ENCODE measurements at places on chromosomes 11 and 22.

DNA sequence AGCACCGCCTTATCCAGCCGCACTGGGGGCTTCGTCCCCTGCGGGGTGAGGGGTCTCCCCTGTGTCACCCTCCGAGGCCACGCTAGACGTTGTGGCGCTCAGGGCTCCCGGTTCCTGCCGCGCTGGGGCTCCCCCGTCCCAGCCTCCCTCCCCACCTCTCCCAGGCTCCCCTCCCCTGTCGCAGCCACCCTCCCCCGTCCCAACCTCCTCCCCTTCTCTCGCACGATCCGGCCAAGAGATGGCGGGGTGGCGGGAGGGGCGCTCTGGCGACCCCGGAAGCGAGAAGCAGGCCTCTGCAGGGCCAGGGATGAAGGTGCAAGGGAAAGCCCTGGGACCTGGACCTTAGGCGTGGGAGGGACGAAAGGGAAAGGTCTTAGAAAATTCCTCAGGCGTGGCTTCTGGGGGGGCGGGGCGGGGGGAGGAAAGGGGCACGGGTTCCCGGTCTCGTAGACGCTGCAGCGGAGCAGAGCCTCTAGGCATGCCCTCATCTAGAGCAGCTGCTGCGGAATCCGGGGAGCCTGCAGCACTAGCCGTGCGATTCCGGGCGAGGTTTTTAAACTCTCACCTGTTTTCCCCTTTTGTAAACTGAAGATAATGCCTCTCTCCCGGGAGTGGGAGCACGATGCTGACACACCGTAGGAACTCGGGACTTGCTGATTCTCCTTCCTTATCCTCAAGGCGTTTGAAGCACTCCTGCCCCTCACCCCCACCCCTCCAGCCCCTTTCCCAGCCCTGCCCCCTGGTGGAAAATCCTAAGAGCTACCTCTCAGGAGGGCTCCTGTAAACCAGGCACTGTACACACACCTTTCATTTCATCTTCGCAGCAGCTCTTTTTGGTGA lies 14.4 kb downstream of the KCNJ5 start:
- peak; percentile 58 for DNase-seq

DNA sequence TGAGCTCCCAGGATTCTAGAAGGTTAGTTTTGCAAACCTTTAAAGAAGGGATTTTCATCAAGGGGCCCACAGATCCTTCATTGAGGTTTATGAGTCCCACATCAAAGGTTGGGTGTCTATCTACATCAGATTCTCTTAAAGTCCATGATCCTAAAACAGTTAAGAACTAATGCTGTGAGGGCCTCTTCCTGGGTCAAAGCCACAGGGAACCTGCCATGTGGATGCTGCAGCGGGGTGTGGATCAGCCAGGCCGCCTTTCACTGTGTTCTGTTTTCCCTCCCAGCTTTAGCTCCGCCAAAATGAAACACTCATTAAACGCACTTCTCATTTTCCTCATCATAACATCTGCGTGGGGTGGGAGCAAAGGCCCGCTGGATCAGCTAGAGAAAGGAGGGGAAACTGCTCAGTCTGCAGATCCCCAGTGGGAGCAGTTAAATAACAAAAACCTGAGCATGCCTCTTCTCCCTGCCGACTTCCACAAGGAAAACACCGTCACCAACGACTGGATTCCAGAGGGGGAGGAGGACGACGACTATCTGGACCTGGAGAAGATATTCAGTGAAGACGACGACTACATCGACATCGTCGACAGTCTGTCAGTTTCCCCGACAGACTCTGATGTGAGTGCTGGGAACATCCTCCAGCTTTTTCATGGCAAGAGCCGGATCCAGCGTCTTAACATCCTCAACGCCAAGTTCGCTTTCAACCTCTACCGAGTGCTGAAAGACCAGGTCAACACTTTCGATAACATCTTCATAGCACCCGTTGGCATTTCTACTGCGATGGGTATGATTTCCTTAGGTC lies 5.3 kb downstream of the SERPIND1 start:
- no peak for DNase-seq

DNA sequence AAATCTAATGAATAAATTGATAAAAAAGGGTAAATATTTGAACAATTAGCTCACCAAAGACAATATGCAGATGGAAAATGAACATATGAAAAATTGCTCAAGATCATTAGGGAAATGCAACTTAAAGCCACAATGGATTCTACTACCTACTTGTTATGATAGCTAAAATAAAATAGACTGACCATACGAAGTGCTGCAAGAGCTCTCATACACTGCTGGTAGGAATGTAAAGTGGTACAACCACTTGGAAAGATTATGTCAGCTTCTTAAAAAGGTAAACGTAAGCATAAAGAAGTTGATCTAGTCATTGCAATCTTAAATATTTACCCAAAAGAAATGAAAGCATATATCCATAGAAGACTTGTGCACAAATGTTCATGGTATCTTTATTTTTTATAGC lies 504.2 kb upstream of the ARHGAP42 start:
- DNase-seq, result no peak

GRCh38 chr11:7651700-7652099 lies 21.6 kb downstream of the CYB5R2 start:
- DNase-seq, result no peak

- no peak for DNase-seq
Measured at GRCh38 chr11:25441421-25441820, 890.5 kb upstream of the ANO3 start.

DNA sequence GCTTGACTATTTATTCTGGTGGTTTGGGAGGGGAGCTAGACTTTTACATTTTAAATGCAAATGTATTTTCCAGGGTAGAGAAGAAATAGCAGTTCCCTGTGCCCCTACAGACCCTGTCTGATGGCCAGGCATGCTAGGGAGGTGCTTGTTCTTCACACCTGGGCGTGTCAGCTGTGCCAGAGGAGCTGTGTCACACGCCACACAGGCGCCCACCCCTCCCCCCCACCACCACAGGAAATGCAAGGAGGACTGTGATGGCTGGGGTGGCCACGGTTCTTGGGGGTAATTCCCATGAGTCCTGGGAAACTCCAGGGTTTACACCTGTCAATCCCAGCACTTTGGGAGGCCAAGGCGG lies 82.2 kb downstream of the FLI1 start:
- DNase-seq, result no peak

DNA sequence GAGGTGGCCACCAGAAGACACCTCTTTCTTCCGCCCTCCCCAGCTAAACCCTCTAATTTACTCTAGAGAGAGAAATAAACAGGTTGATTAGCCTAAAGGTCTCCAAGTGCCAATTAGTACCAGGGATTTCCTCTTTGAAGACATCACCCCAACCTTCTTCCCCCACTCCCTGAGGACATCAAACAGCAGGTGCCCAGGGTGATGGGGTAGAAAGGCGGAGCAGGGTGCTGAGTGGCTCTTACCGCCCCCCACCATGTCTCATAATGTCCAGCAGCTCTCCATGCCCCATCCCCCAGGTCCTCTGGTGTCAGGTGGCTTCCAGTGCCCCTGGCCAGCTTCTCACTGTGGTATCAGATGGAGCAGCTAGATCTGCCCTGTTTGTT lies 5.3 kb upstream of the GNAZ start:
- no peak for DNase-seq

- no peak for DNase-seq
Measured at GRCh38 chr11:44034639-44035038, 13.1 kb upstream of the ACCSL start.

DNA sequence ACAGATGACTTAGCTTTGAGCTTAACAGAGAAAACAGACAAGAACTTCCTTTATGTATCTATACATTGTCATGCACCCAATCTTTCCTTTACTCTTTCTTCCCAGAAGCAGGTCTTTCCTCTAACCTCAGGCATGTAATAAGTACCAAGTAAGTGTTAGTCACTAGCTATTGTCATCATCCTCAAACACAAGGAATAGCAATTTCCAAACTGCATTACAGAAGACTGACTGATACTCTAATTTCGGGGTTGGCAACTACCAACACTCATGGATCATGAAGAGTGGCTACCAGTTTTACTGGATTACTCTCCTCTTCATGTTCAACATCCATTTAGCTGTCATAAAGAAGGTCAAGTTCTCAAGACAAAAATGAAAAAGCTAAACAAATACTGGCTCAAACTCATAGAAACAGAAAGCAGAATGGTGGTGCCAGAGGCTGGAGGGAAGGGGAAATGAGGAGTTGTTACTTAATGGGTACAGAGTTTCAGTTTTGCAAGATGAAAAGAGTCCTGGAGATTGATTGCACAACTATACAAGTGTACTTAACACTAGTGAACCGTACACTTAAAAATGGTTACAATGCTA lies 111.6 kb downstream of the SIK3 start:
- DNase-seq, result peak; percentile 59

- DNase-seq, result no peak
Measured at GRCh38 chr11:17528906-17529843, 15.0 kb downstream of the USH1C start.
